ENCODE measurements at places on chromosomes 7 and 10.

DNA sequence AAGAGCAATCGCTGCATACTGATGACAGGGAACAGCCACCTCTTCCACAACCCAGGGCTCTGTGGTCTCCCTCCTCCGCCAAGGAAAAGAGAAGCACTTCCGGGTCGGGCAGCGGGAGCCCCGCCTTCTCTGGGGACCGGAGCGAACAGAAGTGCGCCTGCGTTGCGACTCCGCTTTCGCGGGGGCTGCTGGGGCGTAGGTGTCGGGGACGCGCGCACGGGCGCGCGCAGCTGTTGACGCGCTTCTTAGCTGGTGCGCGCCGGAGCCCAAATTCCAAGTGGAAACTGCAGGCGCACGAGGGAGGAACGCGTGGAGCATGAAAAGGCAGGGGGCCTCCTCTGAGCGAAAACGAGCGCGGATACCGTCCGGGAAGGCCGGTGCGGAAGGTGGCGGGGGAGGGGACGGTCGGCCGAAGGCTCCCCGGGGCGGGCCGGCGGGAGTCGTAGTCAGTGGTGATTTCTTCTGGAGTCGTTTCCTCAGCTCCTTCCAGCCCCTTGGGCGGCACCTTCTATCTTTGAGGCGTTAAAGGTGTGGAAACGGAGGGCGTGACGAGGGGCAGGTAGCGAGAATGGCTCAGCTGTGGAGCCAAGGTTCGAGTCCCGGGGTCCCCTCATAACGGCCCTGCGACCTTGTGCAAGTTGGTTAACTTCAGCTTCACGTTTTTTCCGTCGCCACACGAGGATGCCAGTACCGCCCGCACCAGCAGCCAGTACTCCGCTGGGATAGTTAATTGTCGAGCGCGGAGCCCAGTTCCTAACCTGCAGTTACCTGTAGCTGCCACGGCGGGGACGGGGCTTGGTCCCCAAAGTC, at the start of the genes COX15 and CUTC:
Gene COX15 (minus strand): TSS at position 95 of the 810 bp plus-strand sequence. CDS start 78 bp downstream, at position 17.
Gene CUTC (plus strand): TSS at position 202 of the 810 bp plus-strand sequence. CDS start 115 bp downstream, at position 317.
- peak; percentile 58 for DNase-seq

DNA sequence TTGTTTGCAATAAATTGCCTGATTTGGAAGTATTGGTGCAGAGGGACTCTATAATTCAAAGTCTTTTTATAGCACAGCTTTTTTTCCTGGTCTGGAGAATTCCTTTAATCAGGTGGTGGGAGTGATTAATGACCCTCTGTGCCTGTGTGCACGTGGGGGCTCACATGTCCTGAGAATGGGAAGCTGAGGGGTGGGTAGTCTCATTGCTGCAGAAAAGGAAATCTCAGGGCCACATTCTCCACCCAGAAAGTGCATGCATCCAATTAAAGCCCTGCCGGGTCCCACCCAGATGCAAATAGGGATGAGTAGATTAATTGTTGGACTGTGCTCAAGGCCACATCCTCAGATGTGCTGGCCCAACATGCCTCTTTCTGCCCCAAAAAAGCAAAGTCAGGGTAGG, 324.7 kb downstream of the CXCL12 start:
- DNase-seq = no peak

GRCh38 chr7:153503093-153503492, 549.1 kb upstream of the DPP6 start:
- no peak for DNase-seq

- DNase-seq = no peak
These were observed 1.3 kb upstream of the CUL1 start for GRCh38 chr7:148697256-148698006.

DNA sequence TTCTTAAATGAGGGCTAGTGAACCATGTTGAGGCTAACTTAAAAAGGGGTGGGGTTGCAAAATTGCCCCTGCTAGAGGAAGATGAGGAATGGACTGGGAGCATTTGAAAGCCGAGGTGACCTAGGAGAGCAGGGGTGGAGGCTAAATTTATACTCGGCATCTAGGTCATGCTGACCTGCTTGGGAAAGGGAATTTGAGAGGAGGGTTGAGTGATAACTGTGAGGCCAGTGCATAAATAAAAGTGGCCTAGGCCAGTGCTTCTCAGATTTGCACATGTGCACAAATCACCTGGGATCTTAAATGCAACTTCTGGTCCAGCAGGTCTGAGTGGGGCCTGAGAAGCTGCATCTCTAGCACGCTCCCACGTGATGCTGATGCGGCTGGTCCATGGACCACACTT, 70.4 kb downstream of the CDK1 start:
- DNase-seq = no peak

- no peak for DNase-seq
These were observed 316.7 kb upstream of the SORCS1 start for GRCh38 chr10:107481224-107481623.

DNA sequence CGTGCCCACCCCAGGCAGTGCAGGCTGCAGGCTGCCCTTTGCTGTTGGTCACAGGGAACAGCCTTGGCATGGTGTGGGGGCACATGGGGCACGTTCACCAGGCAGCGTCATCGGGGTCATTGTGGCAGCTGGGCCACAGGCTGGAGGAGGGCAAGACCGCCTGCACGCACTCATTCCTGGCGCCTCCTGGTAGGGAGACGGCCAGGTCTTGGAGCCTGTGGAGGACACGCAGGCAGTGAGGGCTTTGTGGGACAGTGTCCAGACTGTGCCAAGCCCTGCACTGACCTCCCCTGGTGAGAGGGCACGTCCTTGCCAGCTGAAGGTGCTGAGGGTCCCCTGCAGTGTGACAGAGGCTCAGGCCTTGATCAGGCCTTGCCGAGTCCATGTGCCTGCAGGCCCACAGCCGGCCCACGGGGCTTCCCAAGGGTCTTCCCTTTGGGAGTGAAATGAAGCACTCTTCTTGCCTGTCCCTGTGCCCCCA, 76.4 kb downstream of the NKX6-2 start:
- no peak for DNase-seq

DNA sequence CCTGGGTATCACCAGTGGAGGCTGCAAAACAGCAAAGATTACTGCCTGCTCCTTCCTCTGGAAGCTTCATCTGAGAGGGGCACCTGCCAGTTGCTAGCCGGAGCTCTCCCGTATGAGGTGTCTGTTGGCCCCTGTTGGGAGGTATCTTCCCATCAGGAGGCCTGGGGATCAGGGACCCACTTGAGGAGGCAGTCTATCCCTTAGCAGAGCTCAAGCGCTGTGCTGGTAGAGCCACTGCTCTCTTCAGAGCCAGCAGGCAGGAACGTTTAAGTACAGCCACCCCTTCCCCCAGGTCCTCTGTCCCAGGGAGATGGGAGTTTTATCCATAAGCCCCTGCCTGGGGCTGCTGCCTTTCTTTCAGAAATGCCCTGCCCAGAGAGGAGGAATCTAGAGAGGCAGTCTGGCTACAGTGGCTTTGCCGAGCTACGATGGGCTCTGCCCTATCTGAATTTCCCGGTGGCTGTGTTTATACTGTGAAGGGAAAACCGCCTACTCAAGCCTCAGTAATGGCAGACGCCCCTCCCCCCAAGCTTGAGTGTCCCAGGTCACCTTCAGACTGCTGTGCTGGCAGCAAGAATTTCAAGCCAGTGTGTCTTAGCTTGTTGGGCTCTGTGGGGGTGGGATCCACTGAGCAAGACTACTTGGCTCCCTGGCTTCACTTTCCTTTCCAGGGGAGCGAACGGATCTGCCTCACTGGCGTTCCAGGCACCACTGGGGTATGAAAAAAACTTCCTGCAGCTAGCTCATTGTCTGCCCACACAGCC, 19.6 kb downstream of the SEMA3E start:
- DNase-seq = no peak

DNA sequence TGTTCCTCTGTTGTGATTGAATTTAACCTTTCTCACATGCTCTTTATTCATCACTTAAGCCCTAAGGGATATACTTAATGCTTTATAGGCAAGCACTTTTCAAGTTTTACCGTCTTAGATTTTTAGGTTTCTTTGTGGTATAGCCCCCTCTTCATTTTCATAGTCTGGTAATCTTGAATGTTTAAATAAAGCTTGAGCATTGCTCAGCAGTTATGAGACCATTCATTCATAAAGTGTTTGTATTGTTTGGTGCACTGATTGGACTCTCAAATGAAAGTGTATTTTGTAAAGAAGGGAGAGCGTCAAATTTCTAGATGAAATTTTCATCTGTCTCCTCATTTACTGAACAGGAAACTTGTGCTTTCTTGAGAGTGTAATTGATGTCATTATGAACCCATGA, 25.2 kb downstream of the TASOR2 start:
- no peak for DNase-seq

Data from SK-N-MC (cell line).